ENCODE measurements at places on chromosomes 5 and 9.

- no peak for DNase-seq
Measured at GRCh38 chr9:82443312-82443711, 454.7 kb downstream of the SPATA31D1 start.

GRCh38 chr9:13069498-13069897 lies 210.0 kb downstream of the MPDZ start:
- DNase-seq, result no peak

DNA sequence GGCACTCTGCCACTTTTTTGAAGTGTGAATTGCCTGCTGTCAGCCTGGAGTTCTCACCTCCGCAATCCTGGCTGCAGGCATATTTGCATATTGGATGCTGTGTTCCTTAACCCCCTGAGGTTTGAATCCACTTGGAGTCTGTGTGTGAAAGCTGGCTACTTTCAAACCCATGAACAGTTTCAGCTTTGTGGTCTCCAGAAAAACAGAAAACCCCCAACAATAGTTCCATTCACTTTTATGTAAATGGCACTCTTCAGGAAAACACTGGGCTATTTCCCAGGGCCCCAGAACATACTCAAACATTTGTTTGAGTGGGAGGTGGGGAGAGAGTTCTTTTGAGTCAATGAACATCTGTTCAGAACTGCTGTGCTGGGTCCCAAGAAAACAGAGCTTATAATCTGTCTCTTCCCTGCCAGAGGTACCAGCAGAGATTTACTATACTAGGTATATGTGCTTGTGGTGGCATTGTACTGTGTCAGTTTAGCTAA lies 5.0 kb downstream of the NUDT2 start:
- DNase-seq, result no peak

DNA sequence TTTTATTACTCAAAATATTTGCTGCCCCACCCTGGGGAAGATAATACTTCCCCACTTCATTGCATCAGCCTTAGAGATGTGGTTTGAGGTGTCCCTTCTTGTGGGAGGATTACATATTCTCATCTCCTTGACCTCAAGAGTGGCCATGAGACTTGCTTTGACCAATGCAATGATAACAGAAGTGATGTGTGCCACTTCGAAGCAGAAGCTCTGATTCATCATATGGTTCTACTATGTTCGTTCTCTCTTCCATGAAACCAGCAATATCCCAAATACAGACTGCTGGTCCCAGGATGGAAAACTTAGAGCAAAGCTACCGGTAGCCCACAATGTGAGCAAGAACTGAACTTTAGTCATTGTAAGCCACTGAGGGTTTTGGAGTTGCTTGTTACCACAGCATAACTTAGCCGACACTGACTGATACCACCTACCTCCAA lies 92.0 kb downstream of the THBS4 start:
- no peak for DNase-seq

DNA sequence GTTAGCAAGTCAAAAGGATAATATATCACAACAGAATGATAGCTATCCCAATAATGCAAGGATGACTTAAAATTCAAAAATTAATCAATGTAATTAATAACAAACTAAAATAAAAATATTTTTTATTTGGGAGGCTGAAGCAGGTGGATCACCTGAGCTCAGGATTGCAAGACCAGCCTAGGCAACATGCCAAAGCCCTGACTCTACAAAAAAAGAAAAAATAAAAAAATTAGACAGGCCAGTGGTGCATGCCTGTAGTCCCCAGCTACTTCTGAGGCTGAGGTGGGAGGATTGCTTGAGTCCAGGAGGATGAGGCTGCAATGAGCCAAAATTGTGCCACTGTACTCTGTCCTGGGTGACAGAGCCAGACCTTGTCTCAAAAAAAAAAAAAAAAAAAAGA lies 399.3 kb downstream of the ADGRV1 start:
- DNase-seq, result no peak

DNA sequence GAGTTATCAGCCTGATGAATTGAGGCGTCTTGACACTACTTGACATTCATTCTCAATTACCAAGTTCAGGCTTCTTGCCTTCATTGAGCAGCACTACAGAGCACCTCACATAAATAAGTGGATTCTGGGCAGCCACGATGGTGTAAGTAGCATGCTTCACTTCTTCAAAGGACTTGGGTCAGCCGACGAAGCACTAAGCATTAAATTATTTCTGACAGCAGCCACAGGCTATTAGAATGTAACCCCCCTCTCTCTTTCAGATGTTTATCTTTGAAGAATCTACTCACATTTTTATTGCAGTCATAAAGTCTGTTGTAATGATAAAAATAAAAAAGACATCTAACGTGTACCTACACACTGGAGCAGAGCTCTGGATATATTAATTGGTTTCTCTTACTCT lies 45.9 kb upstream of the VPS13A start:
- DNase-seq, result no peak

- DNase-seq, result no peak
Measured at GRCh38 chr5:140259500-140259899, 43.4 kb downstream of the PFDN1 start.

GRCh38 chr9:312596-313320 lies 98.1 kb downstream of the DOCK8 start:
- DNase-seq, result no peak

- no peak for DNase-seq
Measured at GRCh38 chr5:55860288-55860687, 9.1 kb downstream of the IL31RA start.

- no peak for DNase-seq
Measured at GRCh38 chr5:134561871-134562296, 36.4 kb downstream of the JADE2 start.

DNA sequence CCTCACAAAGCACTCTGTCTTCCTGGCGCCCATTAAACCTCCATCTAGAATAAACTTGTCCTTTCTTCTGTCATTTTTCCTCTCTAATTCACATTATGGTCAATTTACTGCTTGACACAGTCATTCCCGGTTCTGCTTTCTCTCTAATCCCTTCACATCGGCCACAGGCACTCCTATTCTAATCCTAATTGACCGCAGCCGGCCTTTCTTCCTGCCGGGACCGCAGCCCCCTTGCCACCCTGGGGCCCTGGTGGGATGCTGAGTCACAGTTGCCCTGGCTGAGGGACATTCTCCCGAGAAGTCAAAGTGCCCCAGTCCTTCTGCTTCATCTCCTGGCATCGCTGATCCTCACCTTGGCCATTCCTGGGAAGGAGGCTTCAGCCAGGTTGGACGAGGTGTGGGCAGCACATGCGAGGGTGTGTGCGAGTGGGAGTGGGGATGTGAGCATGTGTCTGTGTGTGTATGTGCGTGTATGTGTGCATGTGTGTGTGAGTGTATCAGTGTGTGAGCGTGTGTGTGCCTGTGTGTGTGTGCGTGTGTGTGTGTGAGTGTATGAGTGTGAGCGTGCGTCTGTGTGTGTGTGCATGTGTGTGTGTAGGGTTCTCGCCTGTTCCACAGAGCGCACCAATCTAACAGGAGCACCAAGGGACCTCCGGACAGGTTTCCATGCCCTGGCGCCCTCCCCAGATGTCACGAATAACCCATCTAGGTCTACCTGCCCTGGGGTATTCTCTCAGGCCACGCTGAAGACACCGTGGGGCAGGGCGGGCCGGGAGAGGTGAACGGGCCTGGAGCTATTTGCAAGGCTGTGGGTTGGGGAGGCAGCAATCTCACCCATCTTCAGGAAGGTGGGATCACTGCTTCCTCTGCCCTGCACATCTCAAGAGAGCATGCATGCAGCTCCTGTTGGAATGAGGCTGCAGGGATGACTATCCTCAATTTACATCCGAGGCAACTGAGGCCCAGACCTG lies 191.2 kb downstream of the PAX5 start:
- DNase-seq, result no peak

DNA sequence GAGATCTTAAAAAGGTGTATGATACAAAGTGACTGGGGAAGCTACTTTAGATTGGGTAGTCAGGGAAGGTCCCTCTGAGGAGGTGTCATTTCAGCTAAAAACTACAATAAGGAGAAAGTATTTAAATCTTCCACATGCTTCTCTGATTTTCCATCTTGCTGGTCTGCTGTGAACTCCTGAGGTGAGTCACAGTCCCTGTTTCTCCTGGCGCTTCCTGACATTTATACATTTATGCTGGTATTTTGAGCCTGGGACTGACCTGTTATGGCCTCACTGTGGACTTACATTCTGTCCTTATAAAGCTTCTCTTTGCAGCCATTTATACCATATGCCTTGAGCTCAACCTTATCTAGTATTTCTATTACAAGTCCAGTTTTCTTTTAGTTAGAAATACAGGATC lies 95.1 kb downstream of the MED27 start:
- no peak for DNase-seq

DNA sequence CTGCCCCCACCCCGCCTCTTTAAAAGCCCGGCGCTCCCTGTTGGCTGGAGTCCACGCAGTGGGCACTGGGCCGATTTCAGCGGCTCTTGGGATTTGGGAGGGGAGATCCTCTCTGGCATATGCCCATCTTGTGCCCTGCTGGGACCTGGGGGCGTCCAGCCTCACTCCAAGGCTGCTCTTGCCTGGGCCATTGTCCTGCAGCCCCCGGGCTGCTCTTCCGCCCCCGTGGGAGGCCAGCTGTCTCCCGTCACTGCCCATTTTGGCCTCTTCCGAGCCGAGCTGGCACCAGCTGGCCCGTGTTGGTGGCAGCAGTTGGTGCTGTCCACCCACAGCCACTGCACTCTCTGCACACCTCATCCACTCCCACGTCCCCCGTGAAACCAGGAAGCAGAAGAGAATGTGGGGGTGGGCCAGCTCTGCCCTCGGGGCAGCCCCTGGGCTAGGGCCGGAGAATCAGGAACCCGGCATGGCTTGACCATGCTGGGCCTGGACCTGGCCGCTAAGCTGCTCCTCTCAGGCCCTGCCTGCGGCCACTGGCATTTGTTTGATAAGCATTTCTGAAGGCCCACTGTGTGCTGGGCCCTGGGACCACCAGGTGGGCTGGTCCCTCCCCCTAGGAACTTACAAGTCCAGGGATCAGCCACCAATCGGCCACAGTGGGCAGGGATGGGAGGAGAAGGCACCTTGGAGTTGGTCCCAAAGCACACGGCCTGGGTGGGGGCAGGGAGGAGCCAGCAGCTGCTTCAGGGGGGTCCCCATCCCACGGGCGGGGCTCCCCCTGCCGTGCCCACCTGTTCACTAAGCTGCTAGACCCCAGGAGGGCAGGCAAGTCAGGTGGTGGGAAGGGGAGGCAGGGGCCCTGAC lies 2.2 kb downstream of the C8G start:
- no peak for DNase-seq

DNA sequence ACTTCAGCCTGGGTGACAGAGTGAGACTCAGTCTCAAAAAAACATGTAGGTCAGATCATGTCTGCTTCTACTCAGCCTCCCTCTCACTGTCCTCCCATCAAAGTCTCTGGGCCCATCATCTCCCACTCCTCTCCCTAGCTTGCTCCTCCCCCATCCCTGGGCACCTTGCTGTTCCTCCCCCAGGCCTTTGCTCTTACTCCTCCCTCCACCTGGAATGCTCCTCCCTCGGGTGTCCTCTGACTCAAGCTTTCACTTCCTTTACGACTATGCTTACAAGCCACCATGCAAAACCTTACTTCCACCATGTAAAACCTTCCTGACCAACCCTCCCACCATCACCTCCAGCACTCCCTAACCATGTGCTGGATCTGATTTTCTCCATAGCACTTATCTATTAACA lies 51.5 kb downstream of the MTMR12 start:
- DNase-seq, result no peak

DNA sequence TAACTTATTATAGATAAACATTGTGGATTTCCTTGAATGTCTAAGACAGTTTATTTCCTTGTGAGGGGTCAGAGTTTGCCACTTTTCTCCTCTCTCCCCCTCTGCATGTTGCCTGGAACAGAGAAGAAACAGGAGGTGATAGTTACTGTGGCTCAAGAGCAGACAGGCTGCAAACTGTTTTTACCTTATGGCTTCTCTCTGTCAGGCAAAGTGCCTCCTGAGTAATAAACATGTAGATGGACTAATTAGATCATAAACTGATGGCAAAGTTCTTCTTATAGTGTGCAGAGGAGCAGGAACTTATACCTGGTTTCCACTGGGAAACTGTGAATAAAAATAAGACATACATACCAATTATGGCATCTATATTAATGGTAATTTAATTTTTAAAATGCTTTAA lies 133.1 kb upstream of the CDH12 start:
- DNase-seq, result no peak

GRCh38 chr5:172115541-172115982 lies 72.5 kb downstream of the STK10 start:
- DNase-seq, result no peak

DNA sequence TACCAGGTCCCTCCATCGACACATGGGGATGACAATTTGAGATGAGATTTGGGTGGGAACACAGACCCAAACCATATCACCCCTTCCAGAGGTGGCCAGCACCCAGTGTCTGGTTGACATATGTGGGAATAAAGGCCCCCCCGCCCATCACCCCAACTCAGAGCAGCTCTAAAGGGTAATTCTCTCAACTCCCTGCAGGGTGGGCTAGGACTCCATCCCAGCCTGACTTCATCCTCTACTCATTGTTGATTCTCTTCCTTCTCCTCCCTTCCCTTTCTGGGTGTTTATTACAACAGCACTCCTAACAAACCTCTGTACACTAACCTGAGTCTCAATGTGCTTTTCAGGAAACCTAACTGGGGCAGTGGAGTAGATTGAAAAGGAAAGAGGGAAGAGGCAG lies 339.9 kb downstream of the ACTL7B start:
- DNase-seq, result no peak

DNA sequence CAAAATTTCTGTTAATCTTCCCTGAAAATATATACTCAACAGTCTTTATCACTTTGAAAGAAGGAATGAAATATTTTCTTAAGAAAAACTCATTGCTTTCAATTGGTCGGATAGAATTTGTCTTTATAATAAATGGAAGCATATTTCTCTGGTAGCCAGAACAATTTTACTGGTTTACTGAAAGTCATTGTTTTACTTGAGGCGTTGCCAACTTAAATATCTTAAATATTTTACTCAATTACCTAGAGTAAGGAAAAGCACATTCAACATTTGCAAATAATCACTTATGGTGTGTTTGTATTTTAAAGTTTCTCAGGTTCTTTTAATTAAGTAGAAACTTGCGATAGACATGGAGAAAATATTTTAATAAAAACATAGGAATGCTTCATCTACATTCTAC lies 1181.7 kb downstream of the EFNA5 start:
- no peak for DNase-seq

- DNase-seq, result peak; percentile 70
Measured at GRCh38 chr9:120925535-120926396, 830 bp downstream of the TRAF1 start.

DNA sequence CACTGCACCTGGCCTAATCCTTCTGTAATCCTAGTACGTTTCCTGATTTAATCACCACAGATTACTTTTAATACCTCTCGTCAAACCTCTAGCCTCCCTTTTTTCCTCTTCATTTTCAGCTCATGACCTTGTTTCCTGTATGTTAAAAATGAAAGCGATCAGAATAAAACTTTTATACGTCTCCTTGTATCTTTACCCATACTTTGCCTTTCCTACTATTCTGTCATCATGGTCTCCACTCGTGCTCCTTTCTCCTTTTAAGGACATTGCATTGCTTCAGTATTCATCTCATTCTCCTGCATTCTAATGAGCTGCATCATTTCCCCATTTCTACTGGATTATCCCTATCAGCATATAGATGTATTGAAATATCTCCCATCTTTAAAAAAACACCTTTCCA lies 8.5 kb downstream of the CDC42SE2 start:
- no peak for DNase-seq

Data from stimulated activated CD8-positive, alpha-beta memory T cell treated with anti-CD3 and anti-CD28 coated beads, Interleukin-2, amount 100 ng/mL, for 1 hour (primary cell).